ENCODE measurements at places on chromosomes 2 and 18. TPM values are rescaled to one million over a fixed set of nuclear protein-coding genes. Genes with fewer than 3 reads are reported as not detected.

DNA sequence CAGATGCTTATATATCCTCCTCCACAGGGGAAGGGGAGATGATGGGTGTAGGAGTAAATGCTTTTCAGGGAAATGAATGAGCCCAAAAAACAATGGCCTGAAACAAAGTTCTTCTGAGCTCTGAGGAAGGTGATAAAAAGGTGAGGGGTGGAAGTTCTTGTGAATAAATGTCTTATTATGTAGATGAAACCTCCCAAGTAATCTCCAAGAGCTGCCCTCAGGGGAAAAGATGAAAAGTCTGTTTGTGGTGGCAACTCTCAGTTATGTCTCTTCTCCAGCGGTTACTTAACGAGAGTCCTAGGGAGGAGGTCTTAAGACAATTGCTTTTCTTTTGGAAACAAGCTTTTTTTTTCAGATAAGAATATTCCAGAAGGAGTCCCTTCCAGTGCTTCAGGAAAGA, 115.5 kb upstream of the CHAC2 start:
- no peak for DNase-seq

- no peak for DNase-seq
Measured at GRCh38 chr2:215454519-215455246, 18.8 kb upstream of the FN1 start.

The COLEC12 gene
- 0.05 TPM for total RNA-seq

DNA sequence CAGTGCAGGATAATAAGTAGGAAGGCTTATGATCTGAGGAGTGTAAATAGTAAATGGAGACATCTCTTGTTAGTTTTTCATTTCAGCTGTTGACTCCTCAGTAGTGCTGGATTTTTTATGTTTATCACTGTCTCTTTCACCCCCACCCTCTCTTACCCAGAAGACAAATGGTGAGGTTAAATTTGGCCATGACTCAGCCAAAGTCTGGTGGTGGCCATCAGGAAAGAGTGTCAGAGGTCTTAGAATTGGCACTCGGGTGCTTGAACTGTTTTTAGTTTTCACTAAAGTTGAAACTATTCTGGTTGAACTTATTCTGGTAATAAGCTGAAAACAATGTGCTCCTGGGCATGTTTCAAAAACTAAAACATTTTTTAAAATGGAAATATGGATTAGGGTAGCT, 123.3 kb downstream of the FHOD3 start:
- DNase-seq: no peak

DNA sequence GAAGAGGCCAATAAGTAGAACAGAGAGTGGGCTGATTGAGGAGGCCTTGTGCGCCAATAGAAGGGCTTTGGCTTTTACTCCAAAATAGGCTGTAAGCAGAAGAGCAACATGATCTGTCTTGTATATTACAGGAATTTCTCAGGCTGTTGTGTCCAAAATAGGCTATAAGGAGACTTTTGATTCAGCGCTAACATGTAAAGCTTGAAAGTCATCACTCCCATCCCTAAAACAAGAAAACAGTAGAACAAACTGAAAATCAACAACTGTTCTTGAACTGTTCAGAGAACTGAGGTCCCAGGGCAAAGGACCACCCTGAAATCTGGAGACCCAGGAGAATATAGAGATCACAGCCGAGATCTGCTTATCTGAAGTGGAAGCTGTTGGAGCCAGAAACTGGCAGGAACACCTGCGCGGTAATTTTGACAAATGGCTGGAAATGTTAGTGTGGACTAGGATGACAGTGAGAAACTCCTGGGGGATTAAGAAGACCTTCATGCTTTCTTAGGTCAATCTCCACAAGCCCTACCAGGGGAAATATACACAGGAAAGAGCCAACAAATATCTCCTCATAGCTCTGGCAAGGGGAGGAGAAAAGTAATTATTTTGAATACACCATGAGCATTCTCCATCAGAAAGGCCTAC, 258.6 kb downstream of the RBM43 start:
- DNase-seq: no peak

DNA sequence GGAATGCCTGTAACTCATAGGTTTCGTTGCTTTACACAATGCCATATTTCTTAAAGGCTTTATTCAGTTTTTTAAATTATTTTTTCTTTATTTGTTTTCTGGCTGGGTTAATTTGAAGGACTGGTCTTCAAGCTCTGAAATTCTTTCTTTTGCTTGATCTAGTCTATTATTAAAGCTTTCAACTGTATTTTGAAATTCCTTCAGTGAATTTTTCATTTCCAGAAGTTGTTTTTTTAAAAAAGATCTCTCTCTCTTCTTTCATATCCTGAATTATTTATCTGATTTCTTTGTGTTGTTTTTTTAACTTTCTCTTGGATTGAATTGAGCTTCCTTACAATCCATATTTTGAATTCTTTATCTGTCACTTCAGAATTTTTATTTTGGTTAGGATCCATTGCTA, 239.9 kb upstream of the CTAGE1 start:
- DNase-seq: no peak

The WDR33 gene
- total RNA-seq: 69.2 TPM

The ADD2 gene
- 24.3 TPM for total RNA-seq

The ARHGAP15 gene
- total RNA-seq: 94.6 TPM

The TM4SF20 gene
- not detected for total RNA-seq

- DNase-seq: no peak
Measured at GRCh38 chr2:236334122-236334876, 70.1 kb upstream of the ASB18 start.

DNA sequence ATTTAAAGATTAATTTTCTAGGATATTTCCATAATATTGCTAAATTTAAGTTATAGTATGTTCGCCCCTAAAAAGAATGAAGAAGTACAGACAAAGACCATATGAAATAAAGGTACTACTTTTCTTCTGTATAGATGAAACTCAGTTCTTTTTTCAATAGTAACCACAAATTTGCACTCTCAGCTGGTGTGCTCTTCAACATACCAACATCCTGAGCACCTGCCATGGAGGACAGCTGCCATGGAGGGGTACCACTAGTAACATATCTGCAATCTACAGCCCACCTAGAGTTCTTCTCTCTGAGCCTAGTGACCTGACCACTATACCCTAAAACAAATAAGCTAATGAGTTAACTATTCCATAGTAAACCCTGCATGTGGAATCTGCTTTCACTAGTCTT, 36.8 kb upstream of the ERCC3 start:
- no peak for DNase-seq

The RFX8 gene
- total RNA-seq: 2.3 TPM

- DNase-seq: no peak
Measured at GRCh38 chr2:46803547-46803878, 112.1 kb downstream of the MCFD2 start.

The CYTIP gene
- 460 TPM for total RNA-seq

- no peak for DNase-seq
Measured at GRCh38 chr2:33859176-33859575, 260.1 kb upstream of the FAM98A start.

The PPP1R7 gene
- 89.1 TPM for total RNA-seq

DNA sequence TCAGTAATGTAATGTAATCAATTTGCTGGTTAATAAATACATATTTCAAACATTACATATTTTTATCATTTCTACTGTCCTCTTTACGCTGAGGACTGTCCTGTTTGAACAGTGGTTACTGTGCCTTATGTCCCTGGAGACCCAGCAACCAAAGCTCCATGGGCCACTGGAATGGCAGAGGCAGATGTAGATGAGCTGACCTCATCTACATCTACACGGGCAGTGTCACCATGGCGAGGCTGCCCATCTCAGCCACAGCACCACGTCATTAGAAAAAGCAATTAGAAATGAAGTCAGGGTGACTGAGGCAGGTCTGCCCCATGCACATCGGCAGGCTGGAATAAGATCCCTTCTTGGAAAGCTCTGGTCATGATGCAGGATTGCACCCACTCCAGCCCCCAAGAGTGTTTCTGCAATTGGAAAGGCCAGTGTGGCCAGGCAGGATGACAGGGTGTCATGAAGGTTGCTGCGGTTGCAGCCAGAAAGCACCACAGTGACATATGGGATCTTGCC, 237.5 kb downstream of the NDUFA10 start:
- no peak for DNase-seq
